Sigmoid colon (tissue), 7 donors: ENCODE measurements at places on chromosomes 3 and 15.

GRCh38 chr15:38061856-38062649 is 127.6 kb downstream of the TMCO5A start:
- no peak overlapping the region for H3K4me3 ChIP-seq
- no peaks in the 10 kb centered on the region for H3K4me1 ChIP-seq
- H3K27me3 ChIP-seq: no peaks in the 10 kb centered on the region
- no peak for DNase-seq
- H3K27ac ChIP-seq: no peak overlapping the region

- no peak overlapping the region for H3K27ac ChIP-seq
- peak; percentile 93 for DNase-seq
- no peaks in the 10 kb centered on the region for H3K27me3 ChIP-seq
- H3K36me3 ChIP-seq: no peaks in the 10 kb centered on the region
Measured at GRCh38 chr3:141460097-141460704, 26.6 kb upstream of the RASA2 start.

DNA sequence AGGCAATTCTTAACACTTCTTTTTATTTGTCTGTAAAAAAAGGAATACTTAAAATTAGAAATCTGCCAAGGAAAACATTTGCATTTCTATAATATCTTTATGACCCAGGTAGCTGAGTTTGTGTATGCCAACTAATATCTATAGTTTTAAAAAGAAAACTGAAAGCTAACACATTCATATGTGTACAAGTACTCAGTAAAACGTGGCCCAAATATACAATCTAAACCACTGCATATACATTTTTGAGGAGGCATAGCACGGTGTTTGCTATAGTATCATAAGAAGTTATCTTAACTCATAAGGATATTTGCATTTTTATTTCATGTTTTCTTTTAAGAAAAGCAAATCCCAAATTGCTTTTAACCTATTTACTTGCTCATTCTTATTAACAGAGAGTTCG is 172.7 kb downstream of the ZBTB20 start:
- H3K4me1 ChIP-seq: no peaks in the 10 kb centered on the region
- H3K27ac ChIP-seq: no peak overlapping the region
- DNase-seq: no peak

- H3K27me3 ChIP-seq: no peaks in the 10 kb centered on the region
- peak; percentile 86 for DNase-seq
- peak overlapping the region; percentile 84 for H3K27ac ChIP-seq
- H3K4me1 ChIP-seq: peaks cover 79% of the 10 kb centered on the region
- H3K4me3 ChIP-seq: no peak overlapping the region
- H3K36me3 ChIP-seq: no peaks in the 10 kb centered on the region
Measured at GRCh38 chr3:58049143-58049785, 41.0 kb downstream of the FLNB start.
